ENCODE measurements at places on chromosomes 7 and 10. TPM values are rescaled to one million over a fixed set of nuclear protein-coding genes. Genes with fewer than 3 reads are reported as not detected.
A peak's percentile ranks its signal among the peaks of the same experiment; 100 is the strongest.

Gene GRID2IP
- total RNA-seq, result not detected

Gene MPP7
- 18.0 TPM for total RNA-seq

GRCh38 chr7:151708610-151709009 lies 168.3 kb downstream of the PRKAG2 start:
- no peak overlapping the region for H3K27ac ChIP-seq
- no peak overlapping the region for H3K4me3 ChIP-seq
- no peaks in the 10 kb centered on the region for H3K4me1 ChIP-seq
- H3K27me3 ChIP-seq, result no peaks in the 10 kb centered on the region
- no peaks in the 10 kb centered on the region for H3K36me3 ChIP-seq

GRCh38 chr10:132165416-132165980 lies 21.2 kb upstream of the DPYSL4 start:
- H3K4me1 ChIP-seq, result no peaks in the 10 kb centered on the region
- no peak overlapping the region for H3K27ac ChIP-seq
- H3K4me3 ChIP-seq, result no peak overlapping the region

DNA sequence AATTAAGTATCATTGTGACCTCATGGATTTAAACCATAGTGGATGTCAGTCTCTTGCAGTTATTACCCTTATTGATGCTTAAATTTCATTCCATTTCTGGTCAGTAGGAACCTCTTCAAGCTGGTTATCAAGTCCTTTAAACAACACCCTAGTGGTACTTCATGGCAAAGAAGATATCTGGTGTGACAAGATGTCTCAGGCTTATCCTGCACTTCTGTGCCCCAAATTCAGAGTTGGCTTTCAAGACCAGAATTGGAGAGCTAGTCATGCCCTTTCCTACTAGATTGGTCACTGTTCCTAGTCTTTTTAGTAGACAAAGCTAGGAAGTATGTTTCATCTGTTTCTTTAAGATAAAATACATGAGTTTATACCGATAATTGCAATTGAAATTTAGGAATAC lies 54.9 kb downstream of the KMT2E start:
- H3K27me3 ChIP-seq, result no peaks in the 10 kb centered on the region
- no peak for DNase-seq
- no peaks in the 10 kb centered on the region for H3K36me3 ChIP-seq
- no peaks in the 10 kb centered on the region for H3K4me1 ChIP-seq
- no peak overlapping the region for H3K27ac ChIP-seq

DNA sequence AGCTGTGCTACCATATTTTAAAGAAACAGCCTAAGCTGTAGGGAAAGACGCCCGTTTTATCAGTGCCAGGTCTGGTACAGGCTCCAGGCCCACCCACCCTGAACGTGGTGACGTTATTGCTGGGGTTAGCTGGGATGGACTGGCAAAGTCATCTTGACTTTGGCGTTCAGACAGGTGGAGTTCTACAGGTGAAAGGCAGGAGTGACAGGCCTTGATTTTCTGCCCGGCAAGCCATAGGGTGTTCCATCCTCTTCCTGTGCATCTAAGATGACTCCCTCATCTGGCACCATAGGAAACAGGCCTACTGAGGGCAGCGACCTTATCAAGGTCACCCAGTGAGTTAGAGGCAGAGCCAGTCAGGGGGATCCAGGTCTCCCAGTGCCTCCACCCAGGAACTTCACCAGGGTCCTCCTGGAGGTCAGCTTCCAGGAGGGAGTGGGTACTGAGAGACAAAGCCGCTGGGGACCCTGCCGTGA lies 41.6 kb downstream of the HK1 start:
- H3K27ac ChIP-seq, result peak overlapping the region; percentile 85
- H3K27me3 ChIP-seq, result no peaks in the 10 kb centered on the region
- DNase-seq, result no peak
- H3K4me1 ChIP-seq, result no peaks in the 10 kb centered on the region
- no peaks in the 10 kb centered on the region for H3K36me3 ChIP-seq

GRCh38 chr7:150860291-150860977 lies 8.1 kb downstream of the AOC1 start:
- no peaks in the 10 kb centered on the region for H3K27me3 ChIP-seq
- no peak for DNase-seq
- no peaks in the 10 kb centered on the region for H3K4me1 ChIP-seq
- no peaks in the 10 kb centered on the region for H3K36me3 ChIP-seq

- no peaks in the 10 kb centered on the region for H3K4me1 ChIP-seq
- DNase-seq, result peak; percentile 56
- H3K4me3 ChIP-seq, result no peak overlapping the region
- H3K27ac ChIP-seq, result no peak overlapping the region
- H3K36me3 ChIP-seq, result no peaks in the 10 kb centered on the region
These were observed 72.9 kb upstream of the GRID1 start for GRCh38 chr10:86439544-86439943.

Gene TMEM130
- total RNA-seq, result 3.5 TPM

DNA sequence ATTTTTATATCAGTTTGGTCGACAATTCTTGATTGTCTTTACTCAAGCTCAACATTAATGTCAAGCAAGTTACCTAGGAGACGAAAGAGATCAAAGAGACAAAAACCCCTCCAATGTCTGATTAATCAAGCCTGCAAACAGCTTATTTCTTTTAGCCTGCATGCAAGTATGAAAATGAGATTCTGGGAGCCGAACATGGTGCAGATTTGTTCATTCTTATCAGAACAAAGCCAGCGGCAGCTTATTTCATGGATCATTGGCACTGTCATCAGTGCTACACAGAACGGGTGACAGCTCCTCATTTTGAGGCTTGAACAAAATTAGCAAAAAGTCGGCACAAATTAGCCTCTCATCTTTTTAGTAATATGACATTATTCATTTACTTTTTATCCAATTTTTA lies 26.5 kb downstream of the FAM204A start:
- H3K27me3 ChIP-seq, result no peaks in the 10 kb centered on the region
- H3K36me3 ChIP-seq, result no peaks in the 10 kb centered on the region
- no peak overlapping the region for H3K27ac ChIP-seq
- no peak overlapping the region for H3K4me3 ChIP-seq

GRCh38 chr7:141500608-141501007 lies 50.6 kb upstream of the AGK start:
- no peak overlapping the region for H3K27ac ChIP-seq
- no peaks in the 10 kb centered on the region for H3K27me3 ChIP-seq
- H3K4me1 ChIP-seq, result no peaks in the 10 kb centered on the region
- no peak for DNase-seq

Gene TMEM270
- 1.1 TPM for total RNA-seq

GRCh38 chr7:74164985-74165456 lies 9.1 kb upstream of the EIF4H start:
- H3K4me3 ChIP-seq, result no peak overlapping the region
- H3K27ac ChIP-seq, result no peak overlapping the region
- H3K4me1 ChIP-seq, result no peaks in the 10 kb centered on the region

Gene TAS2R3
- 8.3 TPM for total RNA-seq

DNA sequence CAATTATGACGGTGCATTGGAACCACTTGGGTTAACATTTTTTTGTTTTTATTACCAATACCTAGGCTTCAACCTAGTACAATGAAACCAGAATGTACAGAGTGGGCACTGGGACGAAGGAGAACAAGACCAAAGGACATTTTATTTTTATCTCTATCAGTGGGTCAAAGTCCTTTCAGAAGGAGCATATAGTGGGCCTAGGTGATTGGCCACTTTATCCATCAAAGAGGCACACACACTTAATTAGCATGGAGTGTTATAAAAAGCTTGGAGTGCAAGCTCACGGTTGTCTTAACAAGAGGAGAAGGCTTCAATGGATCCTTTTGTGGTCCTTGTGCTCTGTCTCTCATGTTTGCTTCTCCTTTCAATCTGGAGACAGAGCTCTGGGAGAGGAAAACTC lies at the start of gene CYP2C19:
Gene CYP2C19, plus strand, starts transcription at position 289 of the 400 bp plus-strand sequence. Its CDS starts 25 bp downstream, at position 314.
- H3K36me3 ChIP-seq, result no peaks in the 10 kb centered on the region
- no peaks in the 10 kb centered on the region for H3K4me1 ChIP-seq
- no peaks in the 10 kb centered on the region for H3K27me3 ChIP-seq
- DNase-seq, result no peak

DNA sequence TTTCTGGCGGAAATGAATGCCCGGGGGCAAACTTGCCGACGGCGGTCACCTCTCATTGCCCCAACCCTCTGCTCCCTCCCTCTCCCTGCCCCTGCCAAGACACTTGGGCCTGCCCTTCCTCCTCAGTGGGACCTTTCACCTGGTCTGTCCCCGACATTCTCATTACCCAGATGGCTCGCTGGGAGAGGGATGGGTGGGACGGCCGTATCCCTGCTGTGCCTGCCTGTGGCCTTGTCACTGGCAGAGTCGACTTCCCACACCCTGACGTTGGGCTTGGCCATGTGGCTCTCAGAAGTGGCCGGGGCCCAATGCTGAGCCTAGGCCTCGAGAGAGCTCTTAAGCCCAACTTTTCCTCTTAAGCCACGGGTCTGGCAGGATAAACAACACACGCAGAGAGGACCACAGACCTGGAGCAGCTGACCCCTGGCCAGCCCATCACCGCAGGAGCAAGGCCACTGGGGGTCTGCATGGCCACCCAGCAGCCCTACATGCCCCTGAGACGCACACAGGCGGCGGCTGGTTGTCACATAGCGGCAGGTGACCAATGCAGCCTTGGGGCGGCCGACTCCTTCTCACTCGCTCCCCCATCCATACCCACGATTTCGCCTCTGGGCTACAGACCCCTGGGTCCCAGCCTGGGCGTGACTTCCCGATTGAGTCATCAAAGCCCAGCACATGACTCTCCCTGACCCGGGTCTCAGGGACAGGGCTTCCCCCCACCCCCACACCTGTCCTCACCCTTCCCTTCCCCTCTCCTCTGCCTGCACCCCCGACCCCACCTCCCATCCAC lies 40.1 kb downstream of the SLC29A4 start:
- H3K27ac ChIP-seq, result no peak overlapping the region
- no peaks in the 10 kb centered on the region for H3K4me1 ChIP-seq
- no peaks in the 10 kb centered on the region for H3K36me3 ChIP-seq

DNA sequence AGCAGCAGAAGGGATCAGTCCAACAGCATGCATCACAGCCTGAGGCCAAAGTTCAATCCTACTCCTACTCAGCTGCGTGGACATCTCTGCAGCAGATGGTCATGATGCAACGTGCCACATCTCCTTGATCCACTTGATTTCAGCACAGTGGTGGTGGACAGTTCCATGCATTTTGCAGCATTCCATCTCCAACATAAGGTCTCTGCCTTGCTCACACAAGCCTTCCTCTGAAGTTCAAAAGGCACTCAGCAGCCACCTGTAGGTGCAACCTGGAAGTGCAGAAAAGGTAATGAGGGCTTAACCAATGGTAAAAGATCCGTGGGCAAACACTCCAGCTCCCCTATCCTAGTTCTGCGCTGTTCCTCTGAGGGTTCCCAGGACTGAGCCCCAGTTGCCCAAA lies 57.5 kb upstream of the CHCHD3 start:
- H3K4me3 ChIP-seq, result no peak overlapping the region
- H3K4me1 ChIP-seq, result no peaks in the 10 kb centered on the region
- DNase-seq, result no peak
- H3K27me3 ChIP-seq, result no peaks in the 10 kb centered on the region

- no peak for DNase-seq
- peak overlapping the region; percentile 57 for H3K4me3 ChIP-seq
- H3K36me3 ChIP-seq, result no peaks in the 10 kb centered on the region
These were observed 1.0 kb downstream of the OSBPL3 start for GRCh38 chr7:24978843-24979469.

Gene SYT15
- 21.6 TPM for total RNA-seq

- DNase-seq, result no peak
- H3K36me3 ChIP-seq, result no peaks in the 10 kb centered on the region
- no peaks in the 10 kb centered on the region for H3K4me1 ChIP-seq
- H3K27me3 ChIP-seq, result no peaks in the 10 kb centered on the region
- H3K27ac ChIP-seq, result no peak overlapping the region
These were observed 20.4 kb downstream of the NPVF start for GRCh38 chr7:25207887-25208286.

- no peaks in the 10 kb centered on the region for H3K36me3 ChIP-seq
- no peaks in the 10 kb centered on the region for H3K27me3 ChIP-seq
These were observed 375.8 kb upstream of the PODXL start for GRCh38 chr7:131932271-131932670.

DNA sequence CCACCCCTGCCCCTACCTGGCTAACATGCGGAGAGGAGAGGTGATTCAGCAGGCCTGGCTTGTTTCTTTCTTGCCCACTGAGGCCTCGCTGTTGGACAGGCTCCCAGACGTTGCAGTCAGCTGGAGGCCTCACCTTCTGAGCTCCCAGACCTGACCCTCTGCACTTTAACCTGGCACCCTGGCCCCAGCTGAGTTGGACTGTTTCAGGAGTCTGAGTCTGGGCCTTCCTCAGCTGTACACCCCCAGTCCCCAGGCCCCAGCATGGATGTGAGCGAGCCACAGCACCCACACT lies 35.0 kb downstream of the UNC5B start:
- H3K27ac ChIP-seq, result no peak overlapping the region
- no peak for DNase-seq
- H3K27me3 ChIP-seq, result no peaks in the 10 kb centered on the region
- peaks cover 4% of the 10 kb centered on the region for H3K4me1 ChIP-seq

DNA sequence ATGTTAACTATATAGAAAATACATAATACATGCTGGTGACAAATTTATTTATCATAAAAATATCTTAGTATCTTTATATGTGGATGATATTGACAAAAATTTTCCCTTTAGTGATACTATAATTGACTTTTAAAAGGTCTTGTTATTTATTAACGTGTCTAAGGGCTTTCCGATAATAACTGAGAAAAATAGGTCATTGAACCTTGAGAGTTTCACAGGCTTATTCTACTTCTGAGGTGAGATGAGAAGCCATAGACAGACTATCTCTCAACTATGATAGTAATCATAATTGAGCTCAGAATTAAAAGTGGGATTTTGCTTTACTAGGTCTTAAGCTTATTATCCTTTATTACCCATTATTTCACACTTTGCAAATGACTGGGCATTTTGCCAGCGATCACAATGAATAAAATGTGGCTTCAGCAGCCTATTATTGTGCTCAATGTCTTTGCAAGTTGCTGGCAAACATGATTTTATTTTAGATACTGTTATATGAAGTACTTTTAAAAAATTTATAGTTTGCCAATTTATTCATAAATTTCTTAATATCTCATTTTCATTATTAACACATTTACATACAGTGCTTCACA lies 574.5 kb downstream of the ZWINT start:
- no peaks in the 10 kb centered on the region for H3K27me3 ChIP-seq
- no peak for DNase-seq
- H3K27ac ChIP-seq, result no peak overlapping the region
- H3K36me3 ChIP-seq, result no peaks in the 10 kb centered on the region
- H3K4me3 ChIP-seq, result no peak overlapping the region

Gene CLDN3
- total RNA-seq, result not detected

- no peak overlapping the region for H3K27ac ChIP-seq
- no peak for DNase-seq
- H3K36me3 ChIP-seq, result no peaks in the 10 kb centered on the region
- no peaks in the 10 kb centered on the region for H3K27me3 ChIP-seq
These were observed 77.4 kb downstream of the EPC1 start for GRCh38 chr10:32269343-32270100.

DNA sequence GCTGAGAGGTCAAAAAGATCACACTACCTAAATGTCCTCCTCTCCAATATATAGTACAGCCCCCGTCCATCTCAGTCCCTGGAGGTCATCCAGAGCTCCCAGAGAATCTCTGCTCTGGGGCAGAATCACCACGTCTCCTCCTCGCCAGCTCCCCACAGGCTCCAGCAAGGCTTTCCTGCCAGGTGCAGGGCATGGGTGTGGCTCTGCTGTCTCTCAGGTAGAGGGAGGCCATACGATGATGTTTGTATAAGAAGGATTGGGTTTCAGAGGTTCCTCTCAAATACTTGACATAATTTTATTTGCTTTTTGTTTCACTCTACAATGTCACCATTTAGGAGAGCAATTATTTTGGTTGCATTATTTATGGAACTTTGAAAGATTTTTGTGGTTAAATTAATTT lies 98.3 kb upstream of the PRSS58 start:
- no peaks in the 10 kb centered on the region for H3K4me1 ChIP-seq
- no peaks in the 10 kb centered on the region for H3K36me3 ChIP-seq
- H3K27me3 ChIP-seq, result no peaks in the 10 kb centered on the region
- H3K27ac ChIP-seq, result no peak overlapping the region
- no peak overlapping the region for H3K4me3 ChIP-seq
